ENCODE measurements at places on chromosomes 2 and 18. TPM values are rescaled to one million over a fixed set of nuclear protein-coding genes. Genes with fewer than 3 reads are reported as not detected.

The SLC9A4 gene
- polyA plus RNA-seq, result not detected

GRCh38 chr2:225806105-225806504 lies 406.6 kb downstream of the NYAP2 start:
- no peak for DNase-seq

- DNase-seq, result no peak
Observed at GRCh38 chr2:11658208-11659114, 11.5 kb downstream of the NTSR2 start.

GRCh38 chr2:19138264-19138825 lies 220.1 kb downstream of the OSR1 start:
- DNase-seq, result no peak

The MYCN gene
- 6.3 TPM for polyA plus RNA-seq

DNA sequence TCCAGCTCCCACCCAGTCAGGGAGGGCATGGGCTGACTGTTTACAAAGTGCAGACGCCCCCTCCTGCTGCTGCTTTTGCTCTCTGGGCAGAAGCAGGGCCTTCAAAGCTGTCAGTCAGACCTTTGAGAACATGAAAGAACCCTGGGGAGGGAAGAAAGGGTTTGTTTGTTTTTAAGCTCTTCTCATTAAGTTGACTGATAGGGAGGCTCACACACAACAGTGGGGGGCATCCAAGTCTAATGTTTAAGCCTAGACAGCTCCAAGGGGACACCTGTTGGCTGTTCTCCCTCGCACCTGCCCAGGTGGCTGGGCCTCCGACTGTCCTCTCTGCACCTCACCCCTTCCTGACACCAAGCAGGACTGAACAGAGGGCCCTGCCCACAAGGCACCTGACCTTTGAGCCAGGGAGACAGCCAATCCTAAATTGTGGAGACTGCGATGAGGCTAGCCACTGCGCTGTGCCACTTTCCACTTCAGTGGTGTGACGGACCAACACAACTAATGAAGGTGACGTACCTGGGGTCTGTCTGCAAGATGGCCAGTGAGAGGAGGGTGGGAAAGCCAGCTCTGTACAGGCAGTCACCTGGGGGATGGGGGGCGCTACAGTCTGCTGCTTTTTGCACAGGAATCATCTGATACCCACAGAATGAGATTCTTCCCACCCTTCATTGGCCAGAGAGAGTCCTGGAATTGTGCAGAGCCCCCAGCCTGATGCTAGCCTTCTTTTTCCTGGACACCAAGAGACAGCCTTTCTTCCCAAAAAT lies 16.3 kb downstream of the ST6GAL2 start:
- no peak for DNase-seq

- no peak for DNase-seq
Observed at GRCh38 chr2:147110317-147110716, 734.5 kb upstream of the ACVR2A start.

GRCh38 chr2:171972329-171972982 lies 27.3 kb upstream of the METAP1D start:
- DNase-seq, result no peak

GRCh38 chr2:192298664-192299063 lies 103.9 kb upstream of the TMEFF2 start:
- DNase-seq, result no peak

Measured in hindlimb muscle (tissue), 1 donor.